SK-N-SH treated with all-trans-retinoic acid at 6 μM for 48 hours (cell line): ENCODE measurements at places on chromosomes 13 and 19.

DNA sequence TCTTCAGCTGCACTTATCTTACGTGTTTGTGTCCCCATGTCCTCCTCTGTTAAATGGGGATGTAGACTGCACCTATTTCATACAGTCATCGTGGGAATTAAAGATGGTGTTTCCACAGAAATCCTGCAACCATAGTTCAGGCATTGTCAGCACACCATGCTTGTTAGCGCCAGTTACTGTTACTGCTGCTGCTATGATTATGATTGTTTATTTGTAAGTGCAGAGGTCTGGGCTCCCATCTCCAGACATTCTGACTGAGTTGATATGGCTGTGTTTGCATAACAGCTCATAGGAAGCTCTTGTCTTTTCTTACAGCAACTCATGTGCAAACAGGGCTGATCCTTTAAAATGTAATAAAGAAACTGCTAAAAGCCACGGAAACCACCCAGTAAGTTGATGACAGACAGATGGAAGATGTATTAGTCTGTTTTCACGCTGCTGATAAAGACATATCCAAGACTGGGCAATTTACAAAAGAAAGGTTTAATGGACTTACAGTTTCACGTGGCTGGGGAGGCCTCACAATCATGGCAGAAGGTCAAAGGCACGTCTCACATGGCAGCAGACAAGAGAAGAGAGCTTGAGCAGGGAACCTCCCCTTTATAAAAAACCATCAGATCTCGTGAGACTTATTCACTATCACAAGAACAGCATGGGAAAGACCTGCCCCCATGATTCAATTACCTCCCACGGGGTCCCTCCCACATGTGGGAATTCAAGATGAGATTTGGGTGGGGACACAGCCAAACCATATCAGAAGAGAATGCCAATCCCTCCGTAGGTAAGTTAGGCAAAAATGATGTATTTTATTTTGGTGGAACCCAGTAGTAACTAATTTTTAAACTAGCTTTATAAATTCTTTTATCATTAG, 1.6 kb downstream of the ZSCAN5A start:
- no peak for ATAC-seq

GRCh38 chr13:26943748-26944147, 183.2 kb upstream of the GPR12 start:
- ATAC-seq: no peak

DNA sequence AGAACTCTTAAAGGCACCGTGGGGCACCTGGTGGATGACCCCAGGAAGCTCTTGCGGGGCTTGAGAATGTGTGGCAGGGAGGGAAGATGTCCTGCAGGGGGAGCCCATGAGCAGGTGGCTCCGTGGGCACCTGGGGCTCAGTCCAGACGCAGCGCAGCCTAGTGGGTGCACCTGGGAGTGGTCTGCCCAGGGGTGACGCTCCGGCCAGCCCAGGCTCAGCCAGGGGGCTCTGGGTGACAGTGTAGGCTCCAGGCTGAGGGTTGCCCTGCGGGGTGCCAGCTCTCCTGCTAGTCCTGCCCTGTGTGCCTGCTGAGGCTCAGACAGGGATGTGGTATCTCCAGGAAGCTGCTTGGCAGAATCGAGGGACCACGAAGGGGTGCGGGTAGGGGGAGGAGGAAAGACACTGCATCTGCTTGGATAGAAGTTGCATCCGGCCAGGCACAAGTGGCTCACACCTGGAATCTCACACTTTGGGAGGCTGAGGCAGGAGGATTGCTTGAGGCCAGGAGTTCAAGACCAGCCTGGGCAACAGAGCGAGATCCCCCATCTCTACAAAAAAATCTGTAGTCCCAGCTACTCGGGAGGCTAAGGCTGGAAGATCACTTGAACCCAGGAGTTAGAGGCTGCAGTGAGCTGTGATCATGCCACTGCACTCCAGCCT, 15.0 kb upstream of the PGLS start:
- peak; percentile 90 for ATAC-seq

DNA sequence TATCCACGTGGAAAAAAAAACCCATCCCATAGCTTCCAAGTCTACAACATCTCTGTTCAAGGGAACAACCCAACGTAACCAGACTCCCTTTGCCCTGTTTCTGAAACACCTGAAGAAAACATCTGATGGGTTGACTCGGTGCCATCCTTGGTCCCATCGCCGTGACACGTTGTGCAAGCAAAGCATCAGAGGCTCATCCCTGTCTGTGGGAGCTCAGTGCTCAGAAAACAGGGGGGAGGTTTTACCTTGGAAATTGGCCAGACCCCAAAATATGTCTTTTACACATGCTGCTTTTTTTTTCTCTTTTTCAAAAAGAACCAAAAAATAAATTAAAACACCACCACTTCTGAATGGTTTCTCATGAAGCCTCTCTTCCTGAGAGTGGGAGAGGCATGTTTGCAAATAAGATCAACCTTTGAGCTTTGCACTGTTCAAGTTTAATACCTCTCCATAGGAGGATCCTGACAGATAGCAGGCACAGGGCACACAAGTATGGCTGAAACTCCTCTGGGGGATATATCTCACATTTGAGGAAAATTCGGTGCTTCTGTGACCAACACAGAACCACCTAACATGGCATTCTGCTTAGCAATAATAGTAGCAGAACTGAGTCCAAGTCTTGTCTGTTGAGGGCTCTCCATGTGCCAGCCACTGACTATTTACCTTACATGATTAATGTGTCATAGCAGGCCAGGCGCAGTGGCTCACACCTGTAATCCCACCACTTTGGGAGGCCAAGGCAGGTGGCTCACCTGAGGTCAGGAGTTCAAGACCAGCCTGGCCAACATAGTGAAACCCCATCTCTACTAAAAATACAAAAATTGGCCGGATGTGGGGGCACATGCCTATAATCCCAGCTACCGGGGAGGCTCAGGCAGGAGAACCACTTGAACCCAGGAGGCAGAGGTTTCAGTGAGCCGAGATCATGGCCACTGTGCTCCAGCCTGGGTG, 7.0 kb upstream of the PVR start:
- ATAC-seq: no peak

GRCh38 chr19:16316506-16316882, 8.1 kb upstream of the KLF2 start:
- peak; percentile 7; the same call in 2 of the 3 replicates for ATAC-seq

DNA sequence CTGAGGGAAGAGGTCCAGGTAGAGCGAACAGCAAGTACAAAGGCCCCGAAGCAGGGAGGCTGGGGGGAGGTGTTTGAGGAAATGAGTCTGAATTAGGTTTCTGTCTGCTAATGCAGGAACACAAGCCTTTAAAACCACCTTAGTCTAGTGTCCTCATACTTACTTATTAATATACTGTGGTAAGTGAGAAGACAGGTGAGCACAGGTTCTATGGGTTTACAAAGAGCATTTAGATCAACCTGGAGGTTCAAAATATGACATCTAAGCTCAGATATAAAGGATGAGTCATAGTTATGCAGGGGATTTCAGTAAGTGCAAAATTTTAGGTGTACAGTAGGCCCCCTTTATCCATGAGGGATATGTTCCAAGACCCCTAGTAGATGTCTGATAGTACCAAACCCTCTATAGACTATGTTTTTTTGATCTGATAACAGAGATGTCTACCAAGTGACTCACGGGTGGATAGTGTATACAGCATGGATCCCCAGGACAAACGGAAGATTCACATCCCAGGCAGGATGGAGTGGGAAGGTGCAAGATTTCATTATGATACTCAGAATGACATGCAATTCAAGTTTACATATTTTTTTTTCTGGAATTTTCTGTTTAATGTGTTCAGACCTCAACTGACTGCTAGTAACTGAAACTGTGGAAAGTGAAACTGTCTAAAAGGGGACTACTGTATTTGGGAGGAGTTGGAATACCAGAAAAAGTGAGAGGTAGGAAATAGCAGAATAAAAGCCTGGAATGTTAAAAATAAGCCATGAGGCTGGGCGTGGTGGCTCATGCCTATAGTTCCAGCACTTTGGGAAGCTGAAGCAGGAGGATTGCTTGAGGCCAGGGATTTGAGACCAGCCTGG, 18.2 kb upstream of the MED4 start:
- no peak for ATAC-seq

DNA sequence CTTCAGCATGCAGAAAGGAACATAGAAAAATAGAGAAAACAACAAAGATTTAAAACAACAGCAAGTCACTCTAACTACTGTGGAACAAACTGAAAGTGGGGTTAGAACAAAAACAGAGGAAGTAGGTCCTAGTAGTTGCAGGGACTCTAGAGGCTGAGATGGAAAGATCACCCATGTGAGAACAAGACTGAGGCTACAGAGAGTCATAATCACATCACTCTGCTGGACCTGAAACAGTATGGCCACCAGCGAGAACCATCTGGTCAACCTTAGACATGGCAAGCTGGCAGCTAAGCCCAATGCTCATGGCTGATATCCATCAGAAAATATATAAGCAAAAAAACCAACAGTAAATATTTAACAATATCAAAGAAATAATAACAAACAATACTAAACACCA, 35.8 kb upstream of the ZNF724 start:
- no peak for ATAC-seq

- ATAC-seq: no peak
Observed at GRCh38 chr13:89865164-89866064, 1482.1 kb upstream of the MIR17HG start.

DNA sequence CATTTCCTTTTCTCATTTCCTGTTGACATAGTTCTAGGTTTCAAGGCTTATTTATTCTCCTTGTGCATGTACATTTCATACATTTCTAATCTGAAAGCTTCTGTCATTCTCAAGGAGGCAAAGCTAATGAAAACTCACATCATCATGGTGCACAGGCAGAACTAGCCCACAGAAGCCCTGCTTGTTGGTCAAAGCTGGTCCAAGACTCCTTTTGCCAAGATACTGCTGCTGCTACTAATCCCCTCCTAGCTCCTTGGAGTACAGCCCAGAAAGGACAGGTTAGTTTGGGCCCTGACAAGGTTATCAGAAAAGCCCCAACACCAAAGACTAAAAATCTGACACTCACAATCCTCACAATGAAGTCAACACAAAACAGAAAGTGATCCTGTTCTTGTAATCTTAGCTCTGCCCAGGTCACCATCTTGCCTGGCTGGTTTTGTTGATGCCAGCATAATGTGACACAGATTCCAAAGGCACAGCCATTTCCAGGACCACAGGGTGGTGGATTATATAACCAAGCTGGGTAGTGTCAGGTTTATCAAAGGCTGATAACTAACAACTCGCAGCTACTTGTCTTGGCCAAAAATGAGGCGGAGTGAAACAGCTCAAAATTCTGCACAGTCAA, 417.4 kb downstream of the NDFIP2 start:
- no peak for ATAC-seq

DNA sequence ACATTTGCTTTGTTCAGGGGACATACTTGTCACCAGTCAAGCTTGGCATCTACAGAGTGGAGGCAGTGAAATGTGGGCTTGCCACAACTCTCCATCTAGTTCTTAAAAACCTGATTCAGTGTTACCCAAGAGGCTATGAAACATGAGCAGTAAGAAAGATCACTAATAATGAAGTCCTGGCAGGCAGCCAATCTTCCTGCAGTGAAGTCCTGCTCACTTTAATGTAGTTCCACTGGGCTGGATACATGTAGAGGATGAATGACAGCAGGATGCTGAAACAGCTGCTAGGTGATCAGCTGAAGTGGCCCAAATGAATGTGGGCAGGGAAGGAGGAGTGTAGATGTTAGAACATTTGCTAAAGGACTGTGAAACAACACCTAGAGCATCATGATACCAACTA, 1213.1 kb downstream of the OLFM4 start:
- no peak for ATAC-seq

- ATAC-seq: no peak
Observed at GRCh38 chr19:5115771-5116202, 146.9 kb downstream of the KDM4B start.

- no peak for ATAC-seq
Observed at GRCh38 chr13:48253849-48254248, 20.8 kb downstream of the ITM2B start.

- no peak for ATAC-seq
Observed at GRCh38 chr13:29959086-29959485, 108.7 kb upstream of the UBL3 start.

DNA sequence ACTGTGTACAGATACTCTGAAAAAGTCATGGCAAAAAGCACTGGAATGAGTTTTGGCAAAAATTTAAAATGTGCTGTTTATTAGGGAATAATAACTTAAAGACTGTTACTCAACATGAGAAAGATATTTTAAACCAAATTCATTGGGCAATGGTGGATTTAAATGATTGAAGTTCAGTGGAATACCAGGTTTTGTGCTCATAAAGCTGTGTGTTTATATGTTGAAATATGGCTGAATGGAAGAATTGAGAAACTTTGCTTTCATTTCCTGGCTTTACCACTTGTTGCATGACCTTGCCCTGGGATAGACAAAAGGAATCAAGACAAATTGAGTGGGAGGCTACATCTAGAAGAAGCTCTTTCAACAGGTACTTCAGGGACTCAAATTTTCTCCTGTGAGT, 246.4 kb downstream of the GPC5 start:
- ATAC-seq: no peak

- ATAC-seq: no peak
Observed at GRCh38 chr19:1856345-1856697, 7.1 kb downstream of the KLF16 start.

DNA sequence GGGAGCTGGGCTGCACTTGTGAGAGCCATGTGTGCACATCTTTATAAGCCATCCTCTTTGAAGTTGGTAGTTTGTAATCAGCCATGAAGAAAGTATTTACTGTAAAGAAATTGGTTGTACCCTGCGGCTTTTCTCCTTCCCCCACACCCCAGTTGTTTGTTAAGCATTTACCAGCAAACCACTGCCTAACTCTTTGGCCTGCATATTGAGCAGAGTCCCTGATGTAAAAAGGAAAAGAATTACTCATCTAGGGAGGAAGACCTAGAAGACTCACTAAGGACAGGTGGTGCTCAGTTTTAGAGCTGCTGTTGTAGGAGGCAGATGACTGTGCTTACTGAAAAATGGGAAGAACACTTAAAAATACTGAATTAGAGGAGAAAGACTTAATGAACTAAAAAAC, 245.3 kb downstream of the PCCA start:
- ATAC-seq: no peak

DNA sequence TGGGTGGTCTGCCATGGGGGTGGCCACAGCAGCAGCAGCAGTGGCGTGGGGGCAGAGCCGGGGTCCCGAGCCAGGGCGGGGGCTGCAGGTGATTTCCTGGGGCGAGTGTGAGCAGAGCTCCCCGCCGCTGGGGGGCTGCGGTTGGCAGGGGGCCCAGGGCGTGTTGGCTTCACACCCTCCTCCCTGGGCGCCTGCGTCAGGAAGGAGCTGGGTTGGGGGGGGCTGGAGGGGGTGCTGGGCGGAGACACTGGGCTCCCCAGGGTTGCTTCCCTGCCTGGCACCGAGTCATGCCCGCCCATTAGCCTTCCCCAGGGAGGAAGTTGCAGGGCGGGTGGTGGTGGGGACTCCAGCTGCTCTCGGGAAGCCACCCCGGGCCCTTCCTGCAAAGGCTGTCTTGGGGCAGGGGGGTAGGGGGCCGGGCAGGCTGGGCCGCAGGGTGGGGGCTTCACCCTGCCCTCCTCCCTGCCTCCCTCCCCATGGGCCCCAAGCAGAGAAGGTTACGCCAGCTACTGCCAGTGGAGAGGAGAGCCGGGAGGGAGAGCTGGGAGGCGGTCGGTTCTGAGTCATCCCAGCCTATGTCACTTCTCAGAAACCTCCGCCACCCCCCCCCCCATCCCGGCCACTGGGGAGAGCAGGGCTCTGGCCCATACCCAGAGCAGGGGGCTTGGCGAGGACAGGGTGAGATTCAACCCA, 4.6 kb downstream of the MIDN start:
- ATAC-seq: peak; percentile 63

- no peak for ATAC-seq
Observed at GRCh38 chr19:7004313-7004931, 16.8 kb downstream of the MBD3L2B start.

- peak; percentile 93 for ATAC-seq
Observed at GRCh38 chr13:110593430-110594130, 21.8 kb upstream of the NAXD start.
